IMR-90 (cell line): ENCODE measurements at places on chromosomes 13 and 19.
A peak's percentile ranks its signal among the peaks of the same experiment; 100 is the strongest.

DNA sequence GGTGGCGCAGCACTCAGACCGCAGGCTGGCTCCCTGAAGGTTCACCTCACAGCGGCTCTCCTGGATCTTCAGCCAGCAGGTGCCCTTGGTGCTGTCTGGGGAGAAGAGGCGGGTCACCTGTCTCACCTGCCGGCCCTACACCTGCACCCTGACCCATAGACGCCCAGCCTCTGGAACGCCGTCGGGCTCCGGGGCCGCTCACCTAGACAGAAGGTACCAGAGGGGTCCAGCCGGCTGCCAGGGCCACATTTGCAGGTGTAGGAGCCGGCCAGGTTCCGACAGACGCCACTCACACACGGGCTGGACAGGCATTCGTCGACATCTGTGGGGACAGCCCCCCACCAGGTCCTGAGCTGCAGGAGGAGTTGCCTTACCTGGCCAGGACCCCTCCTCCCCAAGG, 22.9 kb downstream of the FBN3 start:
- no peak for DNase-seq

DNA sequence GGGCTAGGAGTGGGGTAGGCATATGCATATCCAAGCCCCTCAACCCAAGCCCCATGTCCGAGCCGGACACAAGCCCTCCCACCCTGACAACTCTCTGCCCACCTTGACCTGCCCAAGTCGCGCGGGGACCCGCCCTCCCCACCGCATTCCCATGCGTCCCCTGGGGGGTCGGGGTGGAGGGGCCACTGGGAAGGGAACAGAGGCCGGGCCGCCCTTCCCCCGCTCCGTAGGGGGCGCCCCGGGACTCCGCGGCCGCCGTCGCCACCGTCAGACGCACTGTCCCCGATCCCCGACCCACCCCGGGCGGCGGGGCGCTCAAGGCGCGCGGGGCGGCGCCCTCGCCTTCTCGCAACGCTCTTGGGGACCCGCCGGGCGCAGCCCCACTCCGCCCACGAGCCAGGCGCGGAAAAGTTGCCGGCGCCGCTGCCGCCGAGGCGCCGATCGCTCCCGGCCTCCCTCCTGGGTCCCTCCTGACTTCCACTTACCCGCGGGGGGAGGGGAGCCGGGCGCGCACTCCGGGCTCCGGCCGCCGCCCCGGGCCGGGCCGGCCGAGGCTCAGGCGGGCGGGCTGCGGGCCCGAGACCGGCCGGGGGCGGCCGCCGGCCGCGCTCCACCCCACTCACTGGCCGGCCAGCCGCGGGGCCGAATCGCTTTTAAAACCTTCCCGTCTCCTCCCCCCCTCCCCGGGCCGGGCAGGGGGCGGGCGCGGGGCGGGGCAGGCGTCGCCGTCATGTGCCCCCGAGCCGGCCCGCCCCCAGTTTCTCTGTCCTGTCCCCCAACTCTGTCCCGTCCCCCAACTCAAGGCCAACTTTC, 34.4 kb upstream of the NANOS3 start:
- peak; percentile 65 for DNase-seq

- DNase-seq, result peak; percentile 87
Observed at GRCh38 chr13:49400755-49401659, 42.9 kb downstream of the CAB39L start.

- no peak for DNase-seq
Observed at GRCh38 chr13:67791047-67791446, 560.9 kb upstream of the PCDH9 start.

DNA sequence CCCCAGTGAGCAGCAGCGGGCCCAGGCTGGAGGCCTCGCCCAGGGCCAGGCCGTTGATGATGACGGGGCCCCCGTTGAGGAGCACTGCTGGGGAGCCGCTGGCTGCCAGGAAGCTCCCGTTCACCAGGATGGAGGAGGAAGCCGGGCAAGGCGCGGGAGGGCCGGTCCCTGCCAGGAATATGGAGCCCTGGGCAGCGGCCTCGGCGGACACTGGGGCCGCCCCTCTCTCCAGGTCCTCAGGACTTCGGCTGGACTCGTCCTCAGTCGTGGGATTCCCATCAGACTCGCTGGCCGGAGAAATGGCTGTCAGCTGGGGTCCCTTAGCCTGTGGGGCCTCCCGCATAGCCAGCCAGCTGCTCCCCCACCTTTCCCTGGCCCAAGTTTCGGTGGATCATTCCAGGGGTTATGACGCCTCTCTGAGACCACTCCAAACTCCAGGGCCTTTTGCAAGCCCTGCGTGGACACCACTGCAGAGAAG, 2.1 kb downstream of the SIX5 start:
- peak; percentile 16 for DNase-seq

GRCh38 chr13:33800646-33801186, 17.2 kb upstream of the RFC3 start:
- DNase-seq, result no peak

DNA sequence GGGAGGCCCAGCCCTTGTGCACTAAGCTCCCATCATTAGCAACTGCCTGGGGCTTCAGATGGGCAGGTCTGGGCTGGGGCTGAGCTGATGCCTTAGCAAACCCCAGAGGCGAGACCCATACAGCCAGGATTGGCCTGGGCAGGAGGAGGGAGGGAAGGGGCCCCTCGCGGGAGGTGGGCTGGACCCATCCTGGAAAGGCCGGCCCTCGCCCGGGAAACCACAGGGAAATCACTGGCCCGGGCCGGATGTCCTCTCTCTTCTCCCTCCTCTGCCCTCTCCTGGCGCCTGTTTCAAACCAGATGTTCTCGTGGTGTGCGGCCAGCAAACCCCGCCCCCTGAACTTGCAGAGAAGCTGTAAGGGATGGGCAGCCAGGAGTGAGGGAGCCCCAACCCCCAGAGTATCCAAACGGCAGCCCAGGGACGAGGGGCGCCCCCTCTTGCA, 43.1 kb downstream of the TMEM255B start:
- peak; percentile 72 for DNase-seq

- no peak for DNase-seq
Observed at GRCh38 chr19:30804751-30805150, 432.6 kb downstream of the ZNF536 start.

- no peak for DNase-seq
Observed at GRCh38 chr13:77056382-77056781, 29.4 kb upstream of the FBXL3 start.

GRCh38 chr19:21835810-21836444, at the start of gene ZNF43:
Gene ZNF43, minus strand, starts transcription at chr19:21836182. Its CDS starts 144 bp downstream, at chr19:21836038.
- peak; percentile 91 for DNase-seq

GRCh38 chr13:68023838-68024581, 793.9 kb upstream of the PCDH9 start:
- DNase-seq, result no peak

GRCh38 chr13:70884196-70884595, 775.9 kb upstream of the KLHL1 start:
- no peak for DNase-seq

DNA sequence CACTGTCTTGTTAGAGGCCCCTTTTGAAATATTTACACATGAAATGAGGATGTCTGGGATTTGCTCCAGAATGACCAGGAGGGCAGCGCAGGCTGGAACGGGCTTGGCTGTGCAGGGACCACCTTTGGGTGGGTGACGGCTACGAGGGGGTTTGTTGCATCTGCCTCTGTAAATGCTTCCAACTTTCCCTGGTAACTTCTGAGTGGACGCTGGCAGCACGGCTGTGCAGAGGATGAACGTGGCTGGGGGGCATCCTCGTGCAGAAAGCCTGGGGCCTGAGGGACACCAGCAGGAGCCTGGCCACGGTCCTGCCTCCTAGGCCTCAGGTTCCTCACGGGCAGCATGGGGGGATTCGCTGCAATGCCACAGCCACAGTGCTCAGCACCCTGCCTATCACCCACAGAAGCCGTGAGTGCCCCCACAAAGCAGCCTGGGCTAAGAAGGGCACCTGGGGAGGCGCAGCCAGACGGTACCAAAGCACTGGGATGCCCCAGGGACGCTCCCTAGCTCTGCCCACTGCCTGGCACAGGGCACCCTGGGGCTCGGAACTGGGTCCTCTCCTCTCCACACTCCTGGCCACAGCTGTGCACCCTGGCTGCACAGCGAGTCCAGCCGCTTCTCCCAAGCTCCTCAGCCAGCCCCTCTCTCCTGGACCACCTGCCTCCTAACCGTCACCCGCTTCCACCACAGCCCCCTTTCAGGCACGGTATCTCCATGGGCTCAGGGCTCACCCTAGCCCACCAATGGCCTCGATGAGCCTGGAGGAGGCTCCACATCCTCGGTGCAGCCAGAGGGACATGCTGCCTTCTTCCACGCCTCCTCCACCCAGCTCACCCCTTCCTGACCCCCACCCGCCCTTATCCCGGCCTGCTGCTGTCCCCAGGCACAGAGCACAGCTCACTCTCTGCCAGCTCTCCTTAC, 44.5 kb downstream of the MLLT1 start:
- no peak for DNase-seq

- DNase-seq, result peak; percentile 39
Observed at GRCh38 chr19:12994701-12995595, at the start of gene NFIX. Gene NFIX, plus strand, starts transcription at chr19:12995475. Its CDS starts 363 bp downstream, at chr19:12995838.

DNA sequence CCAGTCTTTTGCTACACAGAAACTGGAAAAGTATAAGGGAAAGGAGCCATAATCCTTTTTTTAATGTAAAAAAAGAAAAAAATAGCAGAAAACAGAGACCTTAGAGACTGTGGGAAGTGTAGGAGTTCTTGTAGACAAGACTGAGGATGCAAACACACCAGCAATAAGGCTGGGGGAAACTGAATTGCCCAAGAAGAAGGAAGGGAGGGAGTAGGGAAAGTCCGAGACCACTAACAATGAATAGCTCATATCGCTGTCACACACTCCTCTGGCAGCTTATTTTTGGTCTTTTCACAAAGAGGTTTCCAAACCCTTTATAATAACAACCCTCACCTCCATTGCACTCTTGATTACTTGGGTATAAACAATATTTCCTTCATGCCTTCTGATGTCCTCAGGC, 952.0 kb downstream of the SLITRK5 start:
- DNase-seq, result no peak

DNA sequence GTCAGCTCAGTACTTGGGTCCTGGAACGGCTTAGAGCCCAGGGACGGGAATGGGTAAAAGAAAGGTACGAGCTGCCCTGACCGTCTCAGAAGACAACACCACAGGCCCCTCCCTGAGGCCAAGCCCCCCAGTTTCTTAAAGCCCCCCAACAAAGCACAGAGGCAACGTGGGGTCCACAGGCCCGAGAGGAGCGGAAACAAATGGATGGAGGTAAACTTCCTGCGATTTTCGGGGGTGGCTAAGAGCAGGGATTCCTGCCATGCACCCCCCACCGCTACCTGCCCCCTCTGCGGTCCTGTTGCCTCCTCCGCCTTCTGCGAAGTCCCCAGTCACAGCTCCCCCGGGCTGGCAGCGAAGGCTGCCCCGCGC, 48.2 kb downstream of the PTPRS start:
- no peak for DNase-seq

DNA sequence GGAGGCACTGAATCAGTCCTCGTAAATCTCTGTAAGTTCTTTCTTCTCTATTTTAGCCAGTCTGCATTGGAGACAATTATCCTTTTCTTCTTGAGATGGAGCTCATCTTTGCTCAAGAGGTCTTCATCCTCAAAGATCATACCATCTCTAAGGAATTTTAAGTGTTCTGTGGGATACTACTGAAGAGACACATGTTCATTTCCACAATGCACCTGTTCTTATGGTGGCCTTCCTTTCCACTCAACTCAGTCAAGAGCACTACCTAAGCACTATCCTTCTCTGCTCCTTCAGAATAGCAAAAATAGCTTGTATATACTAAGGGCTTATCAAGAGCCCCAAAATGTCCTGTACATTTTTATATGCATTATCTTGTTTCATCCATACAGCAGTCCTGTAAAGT, 214.0 kb downstream of the KLF5 start:
- no peak for DNase-seq

DNA sequence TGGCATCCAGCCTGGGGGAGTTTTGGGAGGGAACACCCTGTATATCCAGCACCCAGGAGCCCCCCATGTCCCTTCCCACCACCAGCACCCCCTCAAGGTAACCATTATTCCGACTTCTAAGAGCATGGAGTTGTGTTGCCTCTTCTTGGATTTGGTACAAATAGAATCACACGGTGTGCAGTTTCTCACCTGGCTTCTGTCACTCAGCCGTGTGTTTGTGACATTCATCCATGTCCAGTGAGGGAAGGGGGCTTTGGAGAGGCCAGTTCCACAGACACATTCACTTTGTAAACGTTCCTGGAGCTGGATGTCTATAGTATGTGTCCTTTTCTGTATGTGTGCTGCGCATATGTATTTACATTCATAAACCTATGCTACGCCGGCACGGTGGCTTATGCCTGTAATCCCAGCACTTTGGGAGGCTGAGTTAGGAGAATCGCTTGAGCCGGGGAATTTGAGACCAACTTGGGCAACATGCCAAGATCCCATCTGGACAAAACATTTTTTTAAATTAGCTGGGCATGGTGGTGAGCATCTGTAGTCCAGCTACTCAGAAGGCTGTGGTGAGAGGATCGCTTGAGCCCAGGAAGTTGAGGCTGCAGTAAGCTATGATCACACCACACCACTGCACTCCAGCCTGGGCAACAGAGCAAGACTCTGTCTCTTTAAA, 36.6 kb downstream of the MYH14 start:
- no peak for DNase-seq

- no peak for DNase-seq
Observed at GRCh38 chr13:27570906-27571305, 49.4 kb downstream of the LNX2 start.

- DNase-seq, result peak; percentile 51
Observed at GRCh38 chr13:32804673-32805230, 211.5 kb upstream of the KL start.

DNA sequence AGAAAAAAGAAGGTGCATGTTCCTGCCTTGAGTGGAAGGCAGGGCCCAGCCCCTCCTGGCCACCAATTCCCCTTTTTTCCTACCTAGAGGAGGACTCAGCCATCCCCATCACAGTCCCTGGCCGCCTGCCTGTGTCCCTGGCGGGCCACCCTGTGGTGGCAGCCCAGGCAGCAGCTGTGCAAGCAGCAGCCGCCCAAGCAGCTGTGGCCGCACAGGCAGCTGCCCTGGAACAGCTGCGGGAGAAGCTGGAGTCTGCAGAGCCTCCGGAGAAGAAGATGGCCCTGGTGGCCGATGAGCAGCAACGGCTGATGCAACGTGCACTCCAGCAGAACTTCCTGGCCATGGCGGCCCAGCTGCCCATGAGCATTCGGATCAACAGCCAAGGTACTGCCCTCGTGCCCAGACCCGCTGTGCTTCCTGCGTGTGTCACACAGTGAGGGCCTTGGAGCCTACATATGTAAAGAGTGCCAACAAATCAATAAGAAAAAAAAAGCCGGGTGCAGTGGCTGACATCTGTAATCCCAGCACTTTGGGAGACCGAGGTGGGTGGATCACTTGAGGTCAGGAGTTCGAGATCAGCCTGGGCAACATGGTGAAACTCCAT, 17.6 kb upstream of the WDR18 start:
- DNase-seq, result no peak
